ENCODE measurements at places on chromosomes 6 and 20. TPM values are rescaled to one million over a fixed set of nuclear protein-coding genes. Genes with fewer than 3 reads are reported as not detected.
A peak's percentile ranks its signal among the peaks of the same experiment; 100 is the strongest.

- DNase-seq = no peak
These were observed 8.0 kb upstream of the STX7 start for GRCh38 chr6:132520953-132521352.

GRCh38 chr6:69018906-69019305 is 383.8 kb downstream of the ADGRB3 start:
- DNase-seq = no peak

DNA sequence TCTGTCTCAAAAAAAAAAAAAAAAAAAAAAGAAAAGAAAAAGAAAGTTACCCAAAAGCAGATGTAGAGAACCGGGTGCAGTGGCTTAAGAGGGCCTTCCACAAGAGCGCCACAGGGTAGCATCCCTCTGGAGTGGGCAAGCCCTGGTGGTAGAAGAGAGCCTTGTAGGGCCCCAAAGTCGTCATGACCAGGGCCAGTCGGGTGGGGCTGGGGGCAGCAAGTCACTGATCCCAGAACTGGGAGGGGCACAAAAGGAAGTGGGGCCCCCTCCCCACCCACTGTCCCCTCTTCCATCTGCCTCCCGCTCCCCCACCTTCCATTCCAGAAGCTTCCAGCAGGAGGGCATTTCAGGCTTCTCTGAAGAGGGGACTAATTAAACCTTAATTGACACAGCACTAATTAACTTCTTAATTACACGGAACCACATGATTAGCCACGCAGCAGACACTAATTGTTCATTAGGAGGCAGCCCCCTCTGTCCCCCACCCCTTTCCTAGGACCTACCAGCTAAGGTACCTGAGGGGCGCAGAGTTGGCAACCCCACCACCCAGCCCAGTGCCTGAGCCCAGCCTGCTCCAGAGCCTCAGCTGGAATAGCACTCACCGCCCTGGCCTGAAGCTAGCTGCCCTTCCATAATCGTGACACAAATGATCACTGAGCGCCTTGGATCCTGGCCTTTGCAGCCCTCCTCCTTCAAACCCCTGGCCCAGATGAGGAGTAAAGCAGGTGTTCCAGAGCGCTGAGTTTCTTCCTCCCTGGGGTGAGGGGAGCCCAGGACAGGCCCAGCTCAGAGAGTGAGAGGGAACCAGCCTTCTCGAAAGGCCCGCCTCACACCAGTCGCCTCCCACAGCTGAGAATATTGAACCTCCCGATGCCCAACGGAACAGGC is 34.8 kb downstream of the MDFI start:
- DNase-seq = no peak

DNA sequence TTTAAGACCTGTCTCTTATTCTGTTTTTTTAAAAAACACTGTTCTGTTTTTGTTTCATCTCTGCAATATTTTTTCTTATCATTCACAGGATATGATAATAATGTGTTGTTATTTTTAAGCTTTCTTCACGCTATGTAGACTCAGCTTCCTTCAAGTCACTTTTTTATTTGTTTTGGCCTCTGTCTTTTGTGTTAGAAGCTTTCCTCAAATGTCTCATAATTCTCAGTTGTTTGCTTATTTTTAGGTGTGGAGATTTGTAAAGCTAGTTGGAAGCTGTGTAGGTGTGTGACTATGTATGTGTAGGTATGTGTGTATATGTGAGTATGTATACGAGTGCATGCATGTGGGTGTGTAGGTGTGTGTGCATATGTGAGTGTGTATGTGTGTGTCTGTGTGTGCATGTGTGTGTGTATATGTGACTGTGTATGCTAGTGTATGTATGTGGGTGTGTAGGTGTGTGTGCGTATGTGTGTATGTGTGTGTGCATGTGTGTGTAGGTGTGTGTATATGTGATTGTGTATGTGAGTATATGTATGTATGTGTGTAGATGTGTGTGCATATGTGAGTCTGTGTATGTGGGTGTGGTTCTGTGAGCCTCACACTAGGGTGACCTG is 16.3 kb upstream of the VEGFA start:
- DNase-seq = peak; percentile 57

GRCh38 chr6:129209355-129209754 is 326.4 kb downstream of the LAMA2 start:
- no peak for DNase-seq

DNA sequence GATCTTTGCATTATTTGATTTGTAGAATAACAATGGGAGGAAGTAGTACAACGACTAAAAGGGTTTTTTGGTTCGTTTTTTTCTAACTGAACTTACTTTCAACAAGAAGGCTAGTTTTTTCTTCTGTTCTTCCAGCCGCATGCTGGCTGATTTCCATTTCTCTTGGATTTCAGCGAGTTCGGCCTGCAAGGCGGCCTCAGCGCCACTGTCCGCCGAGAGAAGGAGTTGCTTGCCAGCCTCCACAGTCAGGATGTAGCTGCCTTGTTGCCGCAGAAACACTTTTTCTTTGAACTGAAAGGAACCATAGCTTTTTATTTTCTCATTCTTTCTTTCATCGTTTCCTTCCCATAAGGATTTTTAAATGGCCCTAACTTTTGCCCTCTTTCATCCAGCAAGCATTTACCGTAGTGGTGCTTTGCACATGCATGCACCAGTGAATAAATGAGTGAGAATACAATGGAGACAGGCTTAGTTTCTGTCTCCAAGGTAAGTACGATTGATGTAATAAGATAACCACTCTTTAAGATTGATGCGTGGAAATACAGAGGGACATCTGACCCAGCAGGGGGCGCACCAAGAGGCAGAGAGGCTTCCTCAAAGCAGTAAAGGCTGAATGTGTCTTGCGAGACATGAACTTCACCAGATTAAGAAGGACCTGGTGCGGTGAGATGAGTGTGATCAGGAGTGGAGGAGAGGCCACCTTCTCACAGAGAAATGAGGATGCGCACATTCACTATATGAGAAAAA is 398.8 kb downstream of the ESR1 start:
- DNase-seq = peak; percentile 37

DNA sequence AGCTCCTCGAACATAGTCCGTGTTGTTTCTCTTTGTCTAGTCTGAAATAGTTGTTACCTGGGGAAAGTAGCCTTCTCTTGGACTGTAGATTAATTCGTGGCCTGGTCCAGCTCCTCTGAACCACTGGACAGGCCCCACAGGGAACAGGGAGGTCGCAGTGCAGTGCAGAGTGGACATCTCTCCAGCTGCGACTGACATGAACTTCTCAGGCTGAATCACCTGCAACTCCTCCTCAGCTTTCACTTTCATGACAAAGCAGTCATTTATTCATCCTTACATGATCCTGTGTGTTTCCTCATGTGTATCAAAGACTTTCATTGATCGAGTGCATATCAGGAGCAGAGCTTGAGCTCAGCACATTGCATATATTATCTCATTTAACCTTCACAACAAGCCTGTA is 19.1 kb upstream of the SIRPG start:
- no peak for DNase-seq

DNA sequence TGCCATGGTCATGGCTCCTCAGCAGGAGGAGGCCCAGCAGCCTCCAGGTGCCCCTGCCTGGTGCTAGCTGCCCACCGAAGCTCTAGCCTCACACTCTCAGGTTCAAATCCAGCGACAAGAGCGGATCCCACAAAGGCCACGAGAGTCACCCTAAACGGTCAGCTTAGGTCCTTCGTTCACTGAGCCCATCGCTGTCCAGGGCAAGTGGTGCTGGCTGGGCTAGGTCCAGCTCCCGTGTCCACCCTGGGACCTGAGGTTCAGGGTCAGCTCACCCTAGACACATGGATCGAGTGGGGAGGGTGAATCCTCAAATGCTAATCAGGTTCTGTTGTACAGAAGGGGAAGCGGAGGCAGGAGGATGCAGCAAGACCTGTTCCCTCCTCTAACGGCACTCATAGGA is 171.9 kb upstream of the SULF2 start:
- no peak for DNase-seq

GRCh38 chr20:29689411-29690225 is 1567.8 kb upstream of the DEFB115 start:
- no peak for DNase-seq

The SPTLC3 gene
- total RNA-seq = 0.23 TPM

All from endothelial cell of umbilical vein (primary cell).